ENCODE measurements at places on chromosomes 13 and 19.

GRCh38 chr19:17074634-17075034 lies 618 bp downstream of the HAUS8 start:
- no peak for DNase-seq

GRCh38 chr19:11578258-11579142 lies 1.1 kb upstream of the ACP5 start:
- DNase-seq, result no peak

DNA sequence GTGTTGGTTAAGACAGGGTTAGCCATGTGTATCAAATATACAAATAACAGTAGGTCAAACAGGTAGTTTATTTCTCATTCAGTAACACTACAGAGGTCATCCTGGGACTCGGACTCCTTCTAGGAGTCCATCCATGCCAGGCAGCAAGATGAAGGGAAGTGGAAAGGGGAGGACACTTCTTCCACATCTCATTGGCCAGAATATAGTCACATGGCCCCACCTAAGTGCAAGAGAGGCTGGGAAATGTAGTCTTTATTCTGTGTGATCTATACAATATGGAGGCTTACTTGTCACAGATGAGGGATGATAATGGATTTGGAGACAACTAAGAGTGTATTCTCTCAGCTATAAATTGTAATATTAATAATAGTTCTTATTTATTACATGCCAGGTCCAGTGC lies 31.1 kb downstream of the RDH8 start:
- DNase-seq, result no peak

DNA sequence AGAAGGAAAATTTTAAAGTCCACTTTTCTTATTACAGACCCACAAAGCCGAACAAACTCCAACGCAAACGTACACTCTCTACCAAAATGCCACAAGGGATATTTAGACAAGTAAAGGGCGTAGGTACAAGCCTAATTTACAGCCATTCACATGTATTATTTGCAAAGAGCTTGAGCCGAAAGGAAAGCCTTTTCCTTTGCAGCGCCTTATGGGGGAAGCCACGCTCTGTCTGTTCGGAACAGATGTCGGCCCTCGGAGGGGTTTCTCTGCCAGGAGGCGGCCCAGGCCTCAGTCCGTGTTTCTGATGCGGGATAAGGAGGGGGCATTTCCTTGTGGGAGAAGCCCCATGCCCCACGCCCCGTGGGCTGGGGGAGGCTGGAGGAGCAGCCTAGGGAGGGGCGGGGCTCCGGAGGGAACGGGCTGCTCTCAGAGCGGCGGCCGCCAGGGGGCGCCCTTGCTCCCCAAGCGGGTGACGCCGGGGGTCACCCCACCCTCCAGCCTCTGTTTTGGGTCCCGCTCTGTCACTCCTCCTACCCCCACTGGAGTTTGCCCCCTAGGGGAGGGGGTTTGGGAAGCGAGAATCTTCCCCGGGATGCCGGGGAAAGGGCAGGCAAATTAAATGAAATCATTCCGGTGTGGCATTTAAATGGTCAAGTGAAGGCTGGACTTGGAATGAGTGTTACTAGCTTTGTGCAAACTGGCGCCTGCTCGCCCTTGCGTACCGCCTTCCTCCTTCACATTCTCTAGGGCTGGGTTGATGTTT lies 2.9 kb downstream of the HTR2A start:
- no peak for DNase-seq

- DNase-seq, result no peak
These were observed 5.9 kb upstream of the GDF15 start for GRCh38 chr19:18379803-18380747.

DNA sequence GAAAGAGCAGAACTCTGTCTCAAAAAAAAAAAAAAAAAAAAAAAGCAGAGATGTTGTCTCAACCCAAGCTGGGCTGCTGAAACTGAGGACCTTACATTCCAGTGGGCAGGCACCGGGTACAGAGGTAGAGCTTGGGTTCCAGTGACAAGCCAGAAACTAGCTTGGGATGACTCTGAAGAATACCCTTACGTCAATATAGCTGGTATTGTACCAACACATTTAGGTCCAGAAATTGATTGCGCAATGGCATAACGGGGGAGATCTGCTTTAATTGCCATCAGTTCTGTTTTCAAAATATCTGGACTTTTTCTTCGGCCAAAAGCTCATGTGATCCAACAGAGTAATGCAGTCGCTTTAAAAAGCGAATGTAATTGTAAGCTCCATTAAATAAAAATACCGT lies 103.1 kb upstream of the UBL3 start:
- no peak for DNase-seq

GRCh38 chr19:33306853-33307792 lies 4.8 kb upstream of the CEBPA start:
- DNase-seq, result no peak

DNA sequence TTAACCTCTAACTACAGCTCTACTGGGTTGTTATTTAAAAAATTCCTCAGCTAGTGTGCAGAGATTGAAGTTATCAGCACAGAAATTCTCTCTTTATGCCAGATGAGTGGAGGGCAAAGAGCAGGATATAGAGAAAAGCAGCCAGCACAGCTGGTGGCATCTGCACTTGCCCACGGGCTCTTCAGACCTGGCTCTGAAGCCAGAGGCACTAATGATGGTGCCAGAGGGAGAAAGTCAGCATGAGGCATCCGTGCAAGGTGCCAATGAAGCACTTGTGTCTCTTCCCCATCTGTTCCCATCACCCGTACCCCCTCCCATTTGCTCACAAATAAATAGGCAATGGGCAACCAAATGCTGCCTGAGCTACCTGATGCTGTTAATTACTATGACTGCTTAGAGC lies 138.9 kb downstream of the OLFM4 start:
- DNase-seq, result no peak

- DNase-seq, result no peak
These were observed 55.1 kb downstream of the CDADC1 start for GRCh38 chr13:49302817-49303216.

- DNase-seq, result peak; percentile 74
These were observed 43.5 kb upstream of the NPAS1 start for GRCh38 chr19:46975925-46976782.

GRCh38 chr19:3512562-3513228 lies 6.6 kb downstream of the FZR1 start:
- no peak for DNase-seq

- no peak for DNase-seq
These were observed 1.0 kb downstream of the PDX1 start for GRCh38 chr13:27920677-27921420.

DNA sequence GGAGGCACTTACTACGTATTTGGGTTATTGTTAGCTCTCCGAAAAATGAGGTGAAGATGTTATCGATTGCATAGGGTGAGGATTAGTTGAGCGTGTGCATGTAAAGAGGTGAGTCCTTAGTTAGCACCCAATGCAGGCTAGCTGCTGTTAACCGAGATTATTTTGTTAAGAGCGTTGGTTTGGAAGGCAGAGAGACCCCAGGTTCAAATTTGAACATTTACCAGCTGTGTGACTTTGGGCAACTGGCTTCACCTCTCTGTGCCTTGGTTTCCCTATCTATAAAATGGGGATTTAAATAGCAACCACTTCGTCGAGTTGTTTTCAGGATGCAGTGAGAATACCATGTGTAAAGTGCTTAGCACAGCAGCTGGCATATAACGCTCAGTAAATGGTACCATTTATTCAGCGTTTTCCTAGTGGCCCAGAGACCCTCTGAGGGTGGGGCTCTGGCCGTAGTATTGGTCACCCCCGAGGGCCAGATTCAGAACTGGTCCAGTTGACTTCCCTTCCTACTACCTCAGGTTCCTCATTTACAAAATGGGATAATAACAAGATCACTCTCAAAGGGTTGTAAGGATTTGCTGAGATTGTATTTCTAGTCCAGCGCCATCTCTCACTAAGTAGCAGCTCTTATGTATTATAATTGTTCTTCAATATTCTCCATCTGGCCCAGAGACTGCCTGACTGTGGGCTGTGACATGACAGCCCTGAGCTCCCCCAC lies 887 bp downstream of the SIPA1L3 start:
- DNase-seq, result no peak

GRCh38 chr13:76438050-76438449 lies 448.2 kb downstream of the KCTD12 start:
- no peak for DNase-seq

DNA sequence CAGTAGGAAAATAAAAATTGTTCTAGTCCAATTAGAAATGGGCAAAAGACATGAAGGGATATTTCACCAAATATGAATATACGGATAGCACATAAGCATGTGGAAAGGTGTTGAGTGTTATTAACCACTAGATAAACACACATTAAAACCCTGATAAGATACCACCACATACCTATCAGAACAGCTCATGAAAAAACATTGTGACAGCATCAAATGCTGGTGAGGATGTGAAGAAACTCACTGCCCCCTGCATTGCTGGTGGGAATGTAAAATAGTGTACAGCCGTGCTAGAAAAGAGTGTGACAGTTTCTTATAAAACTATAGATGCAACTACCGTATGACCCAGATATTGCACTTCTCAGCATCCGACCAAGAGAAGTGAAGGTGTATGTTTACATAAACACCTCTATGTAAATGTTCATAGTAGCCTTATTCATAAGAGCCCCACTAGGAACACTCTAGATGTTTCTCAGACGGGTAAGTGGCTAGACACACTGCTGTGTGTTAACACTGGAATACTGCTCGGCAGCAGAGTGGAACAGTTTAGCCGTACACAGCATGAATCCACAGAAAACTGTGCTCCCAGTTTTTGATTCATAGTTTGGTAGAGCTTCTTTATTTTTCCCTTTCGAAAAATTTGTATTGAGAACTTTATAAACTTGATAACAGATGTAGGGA lies 321.1 kb downstream of the MYO16 start:
- DNase-seq, result no peak

All from spinal cord (tissue), 10 donors.